ENCODE measurements at places on chromosomes 11 and 22.
A peak's percentile ranks its signal among the peaks of the same experiment; 100 is the strongest.

DNA sequence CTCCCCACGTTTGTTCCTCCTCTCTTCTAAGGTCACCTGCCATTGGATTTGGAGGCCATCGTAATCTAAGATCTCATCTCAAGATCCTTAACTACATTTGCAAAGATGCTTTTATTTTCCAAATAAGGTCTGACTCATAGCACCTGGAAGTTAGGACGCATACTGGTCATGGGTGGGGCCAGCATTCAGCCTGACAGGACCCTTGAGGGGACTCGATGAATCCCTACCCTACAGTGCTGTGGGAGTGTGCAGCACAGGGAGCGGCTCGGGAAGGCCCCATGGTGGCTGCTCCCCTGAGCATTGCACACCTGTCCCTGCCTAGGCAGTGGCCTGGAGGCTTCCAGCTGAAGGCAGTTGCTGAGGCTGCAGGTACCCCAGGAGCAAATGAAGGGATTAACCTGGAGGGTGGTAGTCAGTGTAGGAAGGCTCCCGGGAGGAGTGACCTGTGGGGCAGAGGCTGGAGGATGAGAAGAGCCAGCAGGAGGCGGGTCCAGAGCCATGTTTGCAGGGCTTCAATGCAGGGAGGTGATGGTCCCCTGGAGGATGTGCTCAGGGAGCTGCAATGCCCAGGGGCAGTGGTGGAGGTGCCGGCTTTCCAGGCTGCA is 362.2 kb downstream of the CTTN start:
- DNase-seq: no peak

GRCh38 chr11:9118277-9118676 is 26.9 kb upstream of the SCUBE2 start:
- no peak for DNase-seq

- DNase-seq: no peak
Measured at GRCh38 chr22:23520863-23521440, 59.1 kb downstream of the IGLL1 start.

DNA sequence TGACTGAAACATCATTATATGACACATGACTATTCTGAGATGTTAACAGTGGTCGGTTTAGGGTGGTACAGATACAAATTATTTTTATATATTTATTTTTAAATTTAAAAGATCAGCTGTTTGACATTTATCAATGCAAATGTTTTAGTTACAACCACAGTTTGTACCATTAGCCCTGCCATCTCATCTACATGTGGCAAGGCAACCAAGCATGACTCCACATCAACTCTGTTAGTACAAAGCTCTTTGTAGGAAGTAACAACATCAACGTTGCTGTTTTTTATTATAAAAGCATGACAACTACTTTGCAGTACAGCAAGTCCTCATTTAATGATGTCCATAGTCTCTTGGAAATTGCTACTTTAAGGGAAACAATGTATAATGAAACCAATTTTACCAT is 40.8 kb downstream of the ENTHD1 start:
- no peak for DNase-seq

DNA sequence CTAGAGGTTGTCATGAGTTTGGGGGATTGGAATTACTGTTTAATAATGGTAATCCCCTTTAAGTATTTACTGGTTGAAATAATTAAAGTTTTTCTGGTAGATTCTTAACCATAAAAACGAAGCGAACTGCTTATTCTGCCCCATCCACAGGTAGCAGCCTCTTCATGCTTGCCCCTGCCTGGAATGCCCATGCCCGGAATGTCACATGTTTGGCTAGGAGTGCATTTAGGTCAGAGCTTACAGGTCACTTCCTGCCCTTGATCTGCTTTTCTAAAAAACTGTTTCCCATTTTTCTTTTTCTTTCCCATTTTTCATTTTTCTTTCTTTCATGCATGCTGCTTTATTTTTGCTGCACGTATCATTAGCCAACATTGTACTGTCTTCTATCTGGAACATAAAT is 69.1 kb downstream of the YAP1 start:
- no peak for DNase-seq

- DNase-seq: no peak
Measured at GRCh38 chr11:78400702-78401101, 16.9 kb downstream of the GAB2 start.

DNA sequence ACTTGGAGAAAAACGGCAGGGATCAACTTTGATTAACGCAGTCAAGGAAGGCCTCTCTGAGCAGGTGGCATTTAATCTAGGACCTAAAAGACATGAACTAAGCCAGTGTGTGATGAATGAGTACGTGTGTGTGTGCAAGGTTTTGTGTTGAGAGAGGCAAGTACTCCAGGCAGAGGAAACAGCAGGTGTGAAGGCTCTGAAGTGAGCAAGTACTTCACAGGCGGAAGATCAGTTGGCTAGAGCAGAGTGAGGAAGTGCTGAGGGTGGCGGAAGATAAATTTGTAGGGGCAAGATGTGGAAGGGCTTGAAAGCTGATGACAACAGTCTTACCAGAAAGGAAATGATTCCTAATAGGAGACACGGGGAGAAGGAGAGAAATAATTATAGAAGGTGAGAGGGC is 6.8 kb downstream of the APIP start:
- no peak for DNase-seq

- no peak for DNase-seq
Measured at GRCh38 chr11:83659466-83659865, 373.3 kb upstream of the CCDC90B start.

DNA sequence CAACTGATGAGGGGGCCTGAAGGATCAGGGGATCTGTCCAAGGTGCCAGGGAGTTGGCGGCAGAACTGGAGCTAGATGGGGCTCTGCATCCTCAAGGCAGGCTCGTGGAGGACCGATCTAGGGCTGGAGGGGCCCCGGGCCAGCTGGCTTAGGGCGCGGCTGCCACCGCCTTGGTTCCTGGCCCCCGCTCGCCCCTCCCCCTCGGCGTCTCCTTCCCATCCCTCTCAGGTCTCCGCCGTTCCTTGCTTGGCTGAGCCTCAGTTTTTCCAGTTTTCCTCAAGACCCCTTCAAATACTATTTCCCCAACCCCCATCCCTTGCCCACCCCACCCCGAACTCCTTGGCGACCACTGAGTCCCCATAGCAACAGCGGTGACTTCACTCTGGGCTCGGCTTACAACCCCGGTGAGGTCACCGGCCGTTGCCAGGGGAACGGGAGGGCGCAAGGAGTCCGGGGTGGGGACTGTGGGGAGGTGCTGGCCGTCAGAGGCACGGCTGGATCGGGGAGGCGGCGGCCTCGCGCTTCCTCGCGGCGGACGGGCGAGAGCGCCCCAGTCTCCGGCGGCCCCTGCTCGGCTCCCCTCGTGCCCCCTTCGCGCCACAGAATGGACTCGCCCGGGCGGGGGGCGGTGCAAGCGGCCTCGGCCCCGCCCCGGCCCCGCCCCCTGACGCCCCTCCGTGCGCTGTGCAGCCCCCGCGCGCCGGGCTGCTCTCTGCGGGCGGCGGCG is 7.5 kb downstream of the FREY1 start:
- DNase-seq: peak; percentile 62

GRCh38 chr11:129657866-129658525 is 157.7 kb upstream of the TMEM45B start:
- DNase-seq: no peak

- no peak for DNase-seq
Measured at GRCh38 chr11:130308059-130308458, 6.7 kb downstream of the ZBTB44 start.

- no peak for DNase-seq
Measured at GRCh38 chr11:69939551-69940245, 120.5 kb upstream of the FGF3 start.

- DNase-seq: no peak
Measured at GRCh38 chr11:69234740-69235710, 58.9 kb upstream of the MYEOV start.

DNA sequence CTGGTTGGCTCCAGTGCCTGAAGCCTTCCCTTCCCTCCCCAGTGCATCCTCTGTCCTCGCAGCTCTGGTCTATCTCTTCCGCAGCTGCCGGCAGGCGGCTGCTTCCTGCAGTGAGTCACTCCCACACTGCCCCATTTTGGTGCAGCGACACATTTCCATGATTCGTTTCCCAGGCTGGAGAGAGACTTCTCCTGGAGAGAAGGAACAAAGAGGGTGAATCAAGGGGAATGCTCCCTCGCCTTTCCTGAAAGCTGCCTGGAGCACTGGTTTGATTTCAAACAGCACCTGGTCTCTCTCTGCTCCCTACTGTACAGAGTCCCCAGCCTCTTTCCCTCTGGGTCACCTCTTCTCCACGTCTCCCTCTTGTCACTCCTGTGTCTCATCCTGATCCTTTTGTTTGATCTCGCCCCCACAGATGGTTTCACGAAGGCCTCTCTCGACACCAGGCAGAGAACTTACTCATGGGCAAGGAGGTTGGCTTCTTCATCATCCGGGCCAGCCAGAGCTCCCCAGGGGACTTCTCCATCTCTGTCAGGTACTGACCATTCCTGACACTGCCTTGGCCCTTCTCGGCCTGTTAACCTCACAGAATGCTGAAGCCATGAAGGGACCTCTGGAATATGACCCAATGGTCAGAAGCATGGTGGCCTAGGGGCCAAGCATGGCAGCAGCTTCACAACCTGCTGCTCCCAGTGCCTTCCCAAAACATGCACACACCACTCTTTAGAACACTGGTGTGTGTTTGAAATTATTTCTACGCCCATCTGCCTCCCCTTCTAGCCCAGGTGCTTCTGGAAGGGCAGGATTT is at the start of gene TMA7B:
TSS of gene TMA7B (plus strand) at position 758 of the 808 bp plus-strand sequence. CDS start 3,978 bp downstream, outside the sequence.
- DNase-seq: peak; percentile 22

DNA sequence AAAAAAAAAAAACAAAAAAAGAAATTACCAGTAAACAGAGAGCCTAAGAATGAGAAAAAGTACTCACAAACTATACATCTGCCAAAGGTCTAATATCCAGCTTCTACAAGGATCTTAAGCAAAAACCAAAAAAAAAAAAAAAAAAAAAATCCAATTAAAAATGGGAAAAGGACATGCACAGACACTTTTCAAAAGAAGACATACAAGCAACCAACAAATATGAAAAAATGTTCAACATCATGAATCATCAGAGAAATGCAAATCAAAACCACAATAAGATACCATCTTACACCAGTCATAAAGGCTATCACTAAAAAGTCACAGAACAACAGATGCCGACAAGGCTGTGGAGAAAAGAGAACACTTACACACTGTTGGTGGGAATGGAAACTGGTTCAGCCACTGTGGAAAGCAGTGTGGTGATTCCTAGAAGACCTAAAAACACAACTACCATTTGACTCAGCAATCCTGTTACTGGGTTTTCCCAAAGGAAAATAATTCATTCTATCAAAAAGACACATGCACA is 18.3 kb downstream of the MS4A6A start:
- DNase-seq: no peak

DNA sequence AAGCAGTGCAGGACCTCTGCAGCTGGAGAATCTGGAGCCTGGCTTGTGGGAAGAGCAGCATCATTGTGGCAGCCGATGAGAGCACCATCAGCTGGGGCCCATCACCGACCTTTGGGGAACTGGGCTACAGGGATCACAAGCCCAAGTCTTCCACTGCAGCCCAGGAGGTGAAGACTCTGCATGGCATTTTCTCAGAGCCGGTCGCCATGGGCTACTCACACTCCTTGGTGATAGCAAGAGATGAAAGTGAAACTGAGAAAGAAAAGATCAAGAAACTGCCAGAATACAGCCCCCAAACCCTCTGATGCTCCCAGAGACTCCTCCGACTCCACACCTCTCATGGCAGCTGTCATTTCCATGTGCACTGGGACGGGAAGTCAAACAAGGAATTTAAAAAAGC is 35.6 kb downstream of the ASRGL1 start:
- DNase-seq: no peak

GRCh38 chr11:76763573-76764346 is 19.4 kb upstream of the TSKU start:
- no peak for DNase-seq

DNA sequence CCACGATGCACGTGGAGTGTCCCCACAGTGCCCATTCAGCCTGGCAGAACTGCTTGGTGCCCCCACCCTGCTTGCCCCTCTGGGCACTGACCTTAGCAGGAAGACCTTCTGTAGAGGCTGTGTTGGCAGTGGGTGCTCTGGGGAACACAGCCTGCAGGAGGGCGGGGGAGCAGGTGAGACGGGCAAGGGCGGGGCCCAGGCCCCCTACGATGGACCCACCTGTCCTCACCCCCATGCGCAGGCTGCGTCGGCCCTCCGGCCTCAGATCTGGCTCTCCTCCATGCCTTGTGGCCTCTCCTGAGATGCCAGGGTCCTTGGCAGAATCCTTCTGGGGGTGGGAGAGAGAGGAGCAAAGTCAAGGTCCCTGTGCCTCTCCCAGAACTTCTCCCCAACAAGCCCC is 10.9 kb downstream of the CDC42BPG start:
- no peak for DNase-seq

DNA sequence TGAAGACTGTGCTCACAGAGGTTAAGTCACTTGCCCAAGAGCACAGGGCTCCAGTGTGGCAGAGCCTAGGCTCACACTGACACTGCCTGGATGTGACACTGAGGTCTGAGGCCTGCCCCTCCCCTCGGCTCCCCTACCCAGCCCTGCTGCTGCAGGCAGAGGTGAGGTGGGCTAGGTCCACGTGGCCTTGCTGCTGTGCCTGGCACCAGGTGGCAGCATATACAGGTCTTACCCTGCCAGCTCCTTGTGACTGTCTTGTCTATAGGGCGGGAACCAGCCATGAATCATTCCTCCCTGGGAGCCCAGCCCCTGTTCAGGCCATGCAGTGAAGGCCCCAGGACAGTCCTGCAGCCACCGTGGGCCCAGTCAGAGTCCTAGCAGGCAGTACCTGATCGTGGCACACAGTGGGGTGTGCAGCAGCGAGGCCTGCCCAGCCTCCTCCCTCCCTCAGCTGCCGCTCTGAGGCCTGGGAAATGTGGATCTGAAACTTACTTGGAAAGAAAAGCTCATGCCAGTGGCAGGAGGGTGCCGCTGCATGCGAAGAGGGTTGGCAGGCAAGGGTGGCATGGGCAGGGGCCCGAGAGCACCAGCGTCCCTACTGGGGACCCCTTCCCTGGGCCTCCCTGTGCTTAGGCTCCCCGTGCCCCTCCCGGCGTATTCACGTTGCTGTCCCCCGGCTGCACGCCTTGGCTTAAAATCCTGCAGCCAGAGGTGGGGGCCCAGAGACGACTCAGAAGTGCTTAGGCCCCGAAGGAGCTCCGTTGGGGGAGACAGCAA is 1.2 kb upstream of the CERK start:
- DNase-seq: no peak

DNA sequence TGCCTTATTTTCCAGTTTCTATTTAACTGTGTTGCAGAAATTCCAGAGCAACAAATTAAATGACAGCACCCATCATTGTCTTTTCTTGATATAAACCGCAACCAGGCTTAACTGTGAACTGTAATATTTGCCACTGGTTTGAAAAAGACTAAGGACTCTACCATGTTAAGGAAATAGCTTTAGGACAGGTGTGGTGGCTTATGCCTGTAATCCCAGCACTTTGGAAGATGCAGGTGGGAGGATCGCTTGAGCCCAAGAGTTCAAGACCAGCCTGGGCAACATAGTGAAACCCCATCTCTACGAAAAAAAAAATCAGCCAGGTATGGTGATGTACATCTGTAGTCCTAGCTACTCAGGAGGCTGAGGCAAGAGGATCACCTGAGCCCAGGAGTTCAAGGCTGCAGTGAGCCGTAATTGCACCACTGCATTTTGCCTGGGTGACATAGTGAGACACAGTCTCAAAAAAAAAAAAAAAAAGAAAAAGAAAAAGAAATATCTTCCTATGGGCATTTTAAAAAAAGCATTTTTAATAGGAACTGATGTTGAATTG is 28.8 kb downstream of the HIRA start:
- DNase-seq: no peak

Data from fibroblast of skin of left biceps (primary cell).